ENCODE measurements at places on chromosomes 13 and 19.

DNA sequence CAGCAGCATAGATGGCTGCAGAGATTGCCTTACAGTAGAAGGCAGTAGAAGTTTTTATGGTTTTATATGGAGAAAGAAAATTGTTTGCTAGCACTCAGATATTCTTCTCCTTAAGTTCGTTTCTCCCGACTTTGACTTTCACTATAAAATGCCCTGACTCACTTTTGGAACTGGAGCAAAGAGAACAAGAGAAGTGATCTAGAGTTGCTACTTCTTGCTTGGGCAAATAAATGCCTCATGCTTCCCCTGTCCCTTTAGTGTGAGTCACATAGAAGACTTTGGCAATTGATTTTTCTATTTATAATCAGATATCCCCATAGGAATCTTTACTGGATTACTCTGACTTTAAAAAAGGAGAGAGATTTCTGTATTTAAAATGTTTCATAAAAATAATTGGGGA, 46.9 kb downstream of the ITGBL1 start:
- DNase-seq = no peak

DNA sequence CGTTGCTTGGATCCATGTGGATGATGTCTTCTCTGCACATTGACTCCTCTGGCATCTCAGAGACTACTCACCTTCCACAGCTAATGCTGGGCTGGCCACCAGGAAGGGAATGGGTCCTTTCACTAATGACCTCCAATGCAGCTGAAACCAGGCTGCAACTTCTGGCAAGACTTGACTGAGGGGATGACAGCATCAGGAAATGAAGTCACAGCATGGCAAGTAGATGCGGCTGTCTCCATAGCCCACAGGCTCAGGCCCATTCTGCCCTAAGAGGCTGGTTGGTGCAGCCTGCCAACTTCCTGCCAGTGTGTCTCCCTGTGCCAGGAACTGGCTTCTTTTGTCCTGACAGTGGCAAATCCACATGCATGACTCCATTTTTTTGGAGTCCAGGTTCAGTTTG, 467.3 kb downstream of the TSHZ3 start:
- no peak for DNase-seq

GRCh38 chr13:97248243-97248642, 26.1 kb downstream of the MBNL2 start:
- DNase-seq = no peak

- no peak for DNase-seq
These were observed 2080.4 kb downstream of the PCDH9 start for GRCh38 chr13:65149687-65150086.

- peak; percentile 39 for DNase-seq
These were observed 15.2 kb downstream of the UPF1 start for GRCh38 chr19:18846862-18847548.

- DNase-seq = no peak
These were observed 54.6 kb downstream of the ATP11A start for GRCh38 chr13:112744168-112745021.

DNA sequence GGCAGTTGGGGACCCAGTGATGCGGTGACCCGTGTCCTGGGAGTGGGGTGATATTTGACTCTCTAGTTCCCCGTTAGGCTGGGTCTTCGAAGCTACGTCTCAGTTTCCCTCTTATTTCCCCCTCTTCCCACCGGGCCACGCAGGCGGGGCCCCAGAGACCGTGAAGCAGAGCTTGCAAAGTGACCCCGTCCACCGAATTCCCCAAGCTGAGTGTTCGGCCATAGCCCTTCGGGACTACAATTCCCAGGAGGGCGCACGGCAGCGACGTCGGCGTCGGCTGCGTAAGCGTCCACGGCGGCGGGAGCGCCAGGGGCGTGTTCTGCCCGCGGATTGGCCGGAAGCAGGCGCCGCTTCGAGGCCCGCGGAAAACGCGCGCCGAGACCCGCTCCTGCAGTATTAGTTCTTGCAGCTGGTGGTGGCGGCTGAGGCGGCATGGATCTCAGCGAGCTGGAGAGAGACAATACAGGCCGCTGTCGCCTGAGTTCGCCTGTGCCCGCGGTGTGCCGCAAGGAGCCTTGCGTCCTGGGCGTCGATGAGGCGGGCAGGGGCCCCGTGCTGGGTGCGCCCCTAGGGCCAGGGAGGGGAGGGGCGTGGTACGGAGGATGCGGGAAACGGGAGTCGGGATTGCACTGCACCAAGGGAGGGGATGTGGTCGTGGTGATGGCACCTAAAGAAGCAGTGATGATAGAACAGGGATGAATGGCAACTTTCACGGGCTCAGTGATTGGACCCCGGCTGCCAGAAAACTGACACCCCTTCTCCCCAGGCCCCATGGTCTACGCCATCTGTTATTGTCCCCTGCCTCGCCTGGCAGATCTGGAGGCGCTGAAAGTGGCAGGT, at the start of gene RNASEH2A:
Gene RNASEH2A (plus strand): TSS at position 343 of the 840 bp plus-strand sequence. CDS start 90 bp downstream, at position 433.
- DNase-seq = peak; percentile 84

- no peak for DNase-seq
These were observed 20.6 kb downstream of the FGF9 start for GRCh38 chr13:21691500-21691899.

DNA sequence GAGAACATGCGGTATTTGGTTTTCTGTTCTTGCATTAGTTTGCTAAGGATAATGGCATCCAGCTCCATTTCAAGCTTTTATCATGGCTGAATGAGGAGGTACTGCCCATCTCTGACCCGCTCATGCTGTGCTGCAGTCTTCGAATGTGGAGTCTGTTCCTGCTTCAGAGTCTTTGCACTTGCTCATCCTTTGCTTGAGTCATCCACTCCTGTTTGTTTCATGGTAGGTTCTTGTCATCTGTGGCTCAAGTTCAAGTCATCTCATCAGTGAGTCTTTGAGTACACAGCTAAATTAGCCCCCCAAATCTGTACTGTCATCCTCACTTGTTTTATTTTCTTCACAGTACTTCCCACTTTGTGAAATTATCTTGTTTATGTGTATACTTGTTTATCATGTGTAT, 5.4 kb downstream of the UCHL3 start:
- DNase-seq = no peak

DNA sequence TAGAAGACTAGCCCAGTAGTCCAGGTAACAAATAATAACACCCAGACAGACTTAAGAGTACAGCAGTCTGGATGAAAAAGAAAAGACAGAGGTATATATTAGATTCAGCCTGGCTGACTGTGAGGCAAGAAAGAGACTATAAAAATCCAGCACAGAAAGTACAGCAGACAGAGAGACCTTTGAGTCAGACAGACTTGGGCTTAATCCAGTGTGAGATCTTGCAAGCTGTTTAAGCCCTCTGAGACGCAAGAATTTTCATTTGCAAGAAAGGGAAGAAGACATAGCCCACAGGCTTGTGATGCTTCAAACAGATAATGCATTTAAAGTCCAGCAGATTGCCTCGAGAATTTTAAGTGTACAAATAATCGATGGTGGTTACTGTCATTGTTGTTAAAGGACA, 471.4 kb downstream of the LIG4 start:
- no peak for DNase-seq

- no peak for DNase-seq
These were observed 173.5 kb downstream of the TSHZ3 start for GRCh38 chr19:31175564-31176348.

- DNase-seq = peak; percentile 27
These were observed 22.8 kb upstream of the ZBTB7A start for GRCh38 chr19:4089400-4089908.

GRCh38 chr19:38971672-38972071, 3.9 kb downstream of the FBXO17 start:
- DNase-seq = no peak

DNA sequence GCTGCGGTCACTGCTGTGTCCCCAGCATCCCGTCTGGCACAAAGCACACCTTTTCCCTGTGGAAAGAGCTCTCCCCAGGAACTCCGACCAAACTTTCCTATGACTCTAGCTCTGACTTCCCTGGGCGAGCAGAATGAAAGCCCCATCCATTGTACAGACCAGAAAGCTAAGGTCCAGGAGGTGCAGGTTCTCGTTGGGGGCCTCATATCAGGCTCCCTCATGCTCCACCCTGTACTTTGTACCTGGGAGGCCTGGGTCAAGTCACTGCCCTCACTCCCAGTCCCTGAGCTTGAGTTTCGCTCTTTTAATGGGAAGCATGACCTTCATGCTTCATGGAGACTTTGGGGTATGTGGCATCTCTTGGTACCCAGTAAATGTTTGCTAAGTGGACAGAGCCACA, 18.4 kb downstream of the CYTH2 start:
- no peak for DNase-seq

GRCh38 chr13:109859216-109859835, 72.9 kb upstream of the IRS2 start:
- no peak for DNase-seq

DNA sequence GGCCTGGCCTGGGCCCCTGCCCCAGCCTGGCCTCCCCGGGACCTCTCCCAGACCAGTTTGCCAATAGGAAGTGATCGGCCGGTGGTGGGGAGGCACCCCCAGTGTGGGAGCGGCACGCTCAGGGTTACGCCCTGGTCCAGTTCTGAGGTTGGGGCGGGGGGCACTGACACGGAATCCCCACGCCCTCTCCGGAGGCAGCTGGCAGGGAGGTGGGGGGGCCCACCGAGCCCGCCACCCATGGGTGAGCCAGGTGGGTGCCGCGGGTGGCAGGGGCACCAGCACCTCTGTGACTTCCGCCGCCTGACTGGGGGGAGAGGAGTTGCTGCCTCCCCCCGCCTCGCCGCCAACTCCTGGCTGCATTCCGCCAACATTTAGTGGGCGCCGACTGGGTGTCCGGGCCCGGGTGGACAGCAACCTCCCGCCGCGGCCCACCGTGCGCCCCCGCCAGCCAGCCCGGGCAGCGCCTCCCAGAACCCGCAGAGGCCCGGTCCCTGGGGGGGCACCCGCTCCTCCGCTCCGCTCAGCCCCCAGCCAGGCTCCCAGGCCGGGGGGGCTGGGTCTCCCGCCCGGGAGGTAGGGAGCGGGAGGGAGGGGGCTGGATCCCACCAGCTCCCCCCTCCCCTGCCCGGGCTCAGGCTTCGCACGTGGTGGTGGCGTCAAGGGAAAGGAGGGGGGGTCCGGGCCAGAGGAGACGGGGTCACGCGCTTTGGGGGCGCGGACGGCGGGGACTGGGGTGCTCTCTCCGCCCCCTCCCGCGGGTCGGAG, 2.0 kb downstream of the ZBTB7A start:
- DNase-seq = peak; percentile 35

DNA sequence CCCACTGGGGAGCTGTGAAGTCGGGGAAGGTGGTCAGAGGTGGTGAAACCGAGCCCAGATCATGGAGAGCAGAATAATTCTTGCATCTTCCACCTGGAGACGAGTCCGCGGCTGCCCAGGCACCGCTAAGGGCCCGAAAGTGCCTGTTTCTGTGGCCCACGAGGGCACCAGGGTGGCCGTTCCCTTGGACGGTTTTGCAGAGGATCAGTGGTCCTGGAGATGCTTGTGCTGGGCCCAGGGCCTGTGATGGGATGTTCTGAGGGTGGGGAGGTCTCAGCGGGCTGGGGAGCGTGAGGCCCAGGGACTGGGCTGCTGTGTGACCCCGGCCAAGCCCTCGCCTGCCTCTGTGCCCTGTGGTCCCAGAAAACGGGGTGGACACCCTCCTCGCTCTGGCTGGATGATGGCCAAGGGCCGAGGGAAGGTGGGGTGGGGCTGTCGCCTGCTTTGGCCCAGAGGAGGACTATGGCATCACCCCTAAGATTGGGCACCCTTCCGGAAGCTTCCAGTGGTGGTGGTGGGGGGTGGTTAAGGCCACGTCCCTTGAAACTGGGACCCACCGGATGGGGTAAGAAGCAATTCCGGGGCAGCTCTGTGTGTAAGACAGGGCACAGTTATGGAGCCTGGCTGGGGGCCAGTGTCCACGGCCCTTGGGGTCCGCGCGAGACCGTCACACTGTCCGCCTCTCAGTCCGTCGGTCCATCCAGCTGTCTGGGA, 51.3 kb upstream of the NFIC start:
- DNase-seq = no peak

GRCh38 chr19:46392252-46392801, 21.0 kb downstream of the CCDC8 start:
- DNase-seq = no peak

- DNase-seq = peak; percentile 18
These were observed 6.0 kb downstream of the PLAUR start for GRCh38 chr19:43664018-43664417.
